ENCODE measurements at places on chromosomes 5 and 9. TPM values are rescaled to one million over a fixed set of nuclear protein-coding genes. Genes with fewer than 3 reads are reported as not detected.
A peak's percentile ranks its signal among the peaks of the same experiment; 100 is the strongest.

Gene NMUR2
- polyA plus RNA-seq: 0.14 TPM

Gene DIAPH1
- 21.2 TPM for polyA plus RNA-seq

Gene PDE6A
- polyA plus RNA-seq: 0.04 TPM

Gene C1QTNF3
- 109 TPM for polyA plus RNA-seq

Gene SLC34A1
- 0.49 TPM for polyA plus RNA-seq

Gene DNAI1
- polyA plus RNA-seq: 0.28 TPM

Gene FRRS1L
- 1.4 TPM for polyA plus RNA-seq

DNA sequence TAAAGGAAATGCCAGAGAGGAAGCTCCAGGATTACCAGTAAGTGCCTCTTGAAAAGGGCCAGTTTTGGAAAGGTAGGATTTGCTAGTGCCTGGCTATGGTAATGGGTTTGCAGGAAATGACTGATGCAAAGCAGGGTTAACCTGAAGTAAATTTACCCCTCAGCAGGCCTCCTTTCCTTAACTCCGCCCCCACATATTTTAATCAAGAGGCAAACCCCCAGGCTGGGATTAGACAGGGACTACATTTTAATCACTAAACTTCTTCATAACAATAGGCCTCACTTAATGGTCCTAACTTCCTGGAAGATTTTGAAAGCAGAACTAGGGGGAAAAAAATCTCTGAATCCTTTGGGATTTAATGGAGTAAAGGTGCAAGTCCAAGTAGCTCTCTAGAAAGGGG lies 10.2 kb upstream of the SLC1A3 start:
- no peak for DNase-seq

DNA sequence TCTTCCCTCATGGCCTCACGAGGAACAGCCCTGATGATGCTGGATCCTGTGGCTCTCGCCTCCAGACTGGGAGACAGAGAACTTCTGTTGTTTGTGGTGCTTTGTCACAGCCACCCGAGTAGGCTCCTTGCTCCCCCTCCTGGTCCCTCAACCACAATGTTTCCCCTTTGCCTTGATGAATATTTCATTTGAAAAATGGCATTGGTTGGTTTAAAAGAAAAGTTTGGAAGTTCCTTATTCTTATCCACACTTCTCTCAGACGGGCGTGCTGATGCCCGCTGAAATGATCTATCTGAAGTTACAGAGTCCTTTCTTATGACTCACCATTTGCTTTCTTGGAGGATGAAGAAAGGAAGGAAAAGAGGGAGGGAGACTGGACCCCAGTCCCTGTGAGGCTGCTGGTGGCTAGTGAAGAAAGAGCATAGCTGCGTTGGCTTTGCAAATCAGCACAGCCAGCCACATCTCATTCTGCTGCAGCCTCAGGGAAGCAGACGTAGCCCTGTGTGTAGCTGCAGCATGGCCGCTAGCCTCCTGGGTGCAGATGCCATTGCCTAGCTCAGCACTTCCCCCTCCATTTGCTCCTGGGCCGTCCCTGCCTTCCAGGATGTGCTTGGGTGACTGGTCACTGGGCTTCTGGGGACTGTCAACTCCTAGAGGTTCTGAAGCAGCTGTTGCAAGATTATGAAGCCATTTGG lies 185.9 kb downstream of the ERCC6L2 start:
- no peak for DNase-seq

GRCh38 chr5:172334196-172334595 lies 50.6 kb upstream of the UBTD2 start:
- no peak for DNase-seq

- DNase-seq: no peak
Measured at GRCh38 chr5:113387844-113388243, 46.9 kb downstream of the TSSK1B start.

DNA sequence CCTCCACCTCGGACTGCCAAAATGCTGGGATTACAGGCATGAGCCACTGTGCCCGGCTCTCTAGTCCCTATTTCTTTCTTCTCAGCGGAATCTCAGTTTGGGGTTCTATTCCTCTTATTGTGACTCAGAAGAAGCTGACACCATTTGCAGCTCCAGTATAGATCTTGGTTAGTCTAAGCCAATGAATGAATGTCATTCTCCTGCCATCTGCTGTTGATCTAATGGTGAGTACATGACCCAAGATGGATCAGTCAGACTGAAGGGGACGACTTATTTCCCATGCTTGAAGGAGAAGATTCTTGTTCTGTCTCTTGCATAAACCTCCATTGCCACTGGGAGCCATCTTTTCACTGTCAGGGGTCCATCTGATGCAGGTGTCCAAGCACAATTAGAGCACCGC lies 76.0 kb upstream of the KLF9 start:
- no peak for DNase-seq

- DNase-seq: peak; percentile 47
Measured at GRCh38 chr9:110745676-110746075, 77.1 kb downstream of the MUSK start.

- DNase-seq: no peak
Measured at GRCh38 chr5:72408603-72409002, 88.4 kb downstream of the PTCD2 start.

DNA sequence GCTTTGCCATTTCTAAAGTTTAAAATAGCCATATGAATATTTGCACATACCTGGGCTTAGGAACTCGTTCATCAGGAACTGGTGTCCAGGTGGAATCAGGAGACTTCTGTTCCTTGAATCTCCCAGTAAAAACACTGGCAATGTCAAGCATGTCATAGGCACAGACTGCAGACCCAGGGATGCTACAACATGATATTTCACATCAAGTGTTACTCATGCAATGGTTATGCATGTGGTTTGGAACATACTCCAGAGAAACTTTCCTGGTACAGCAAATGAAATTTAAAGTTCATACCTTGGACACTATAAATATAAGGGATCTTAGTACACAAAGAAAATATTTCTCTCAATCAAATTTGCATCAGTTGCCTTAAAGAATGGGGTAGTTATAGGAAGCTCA lies 92.2 kb downstream of the SEMA6A start:
- DNase-seq: no peak

DNA sequence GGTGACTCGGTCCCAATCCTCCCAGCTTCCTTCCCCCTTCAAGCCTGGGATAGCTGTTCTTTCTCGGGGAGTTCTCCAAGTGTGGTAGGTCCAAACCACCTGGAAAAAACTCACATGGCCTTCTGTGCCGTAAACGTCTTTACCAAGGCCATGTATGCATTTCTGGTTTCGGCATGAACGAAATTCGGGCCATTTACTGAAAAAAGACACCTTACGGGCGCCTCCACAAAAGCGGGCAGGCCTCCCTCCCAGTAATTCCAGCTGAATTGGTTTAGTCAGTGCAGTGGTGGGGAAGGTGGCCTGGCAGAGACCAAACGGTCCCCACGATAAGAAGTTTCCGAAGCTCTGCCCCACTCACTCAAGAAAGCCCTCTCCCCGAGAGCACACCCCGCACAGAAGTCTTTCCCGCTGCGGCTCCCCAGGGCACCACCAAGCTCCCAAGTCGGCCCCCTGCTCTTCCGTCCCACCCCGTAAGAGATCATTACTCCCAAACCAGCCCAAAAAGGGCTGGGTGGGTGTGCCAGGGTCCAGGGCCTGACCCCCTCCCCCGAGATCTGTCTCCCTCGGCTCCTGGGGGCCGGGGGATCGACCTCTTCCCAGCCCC lies 86.3 kb upstream of the MELK start:
- no peak for DNase-seq

DNA sequence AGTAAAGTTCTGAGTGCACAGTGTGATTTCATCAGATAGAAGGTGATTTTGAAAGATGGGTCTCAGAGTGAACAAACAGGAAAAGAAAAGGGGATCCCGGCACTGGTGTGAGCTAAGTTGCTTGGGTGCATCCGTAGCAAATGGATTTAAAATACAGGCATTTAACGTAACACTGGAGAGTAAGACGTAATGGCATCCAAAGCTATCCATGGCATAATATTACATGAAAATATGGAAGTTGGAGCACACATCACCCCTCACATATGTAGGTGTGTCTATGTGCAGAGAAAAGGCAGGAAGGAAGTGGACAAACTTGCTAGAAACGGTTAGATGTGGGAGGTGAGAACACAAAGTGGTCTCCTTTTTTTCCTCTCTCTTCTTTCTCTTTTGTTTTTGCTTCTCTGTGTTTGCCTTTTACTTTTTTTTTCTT lies 38.2 kb upstream of the SEMA4D start:
- no peak for DNase-seq

DNA sequence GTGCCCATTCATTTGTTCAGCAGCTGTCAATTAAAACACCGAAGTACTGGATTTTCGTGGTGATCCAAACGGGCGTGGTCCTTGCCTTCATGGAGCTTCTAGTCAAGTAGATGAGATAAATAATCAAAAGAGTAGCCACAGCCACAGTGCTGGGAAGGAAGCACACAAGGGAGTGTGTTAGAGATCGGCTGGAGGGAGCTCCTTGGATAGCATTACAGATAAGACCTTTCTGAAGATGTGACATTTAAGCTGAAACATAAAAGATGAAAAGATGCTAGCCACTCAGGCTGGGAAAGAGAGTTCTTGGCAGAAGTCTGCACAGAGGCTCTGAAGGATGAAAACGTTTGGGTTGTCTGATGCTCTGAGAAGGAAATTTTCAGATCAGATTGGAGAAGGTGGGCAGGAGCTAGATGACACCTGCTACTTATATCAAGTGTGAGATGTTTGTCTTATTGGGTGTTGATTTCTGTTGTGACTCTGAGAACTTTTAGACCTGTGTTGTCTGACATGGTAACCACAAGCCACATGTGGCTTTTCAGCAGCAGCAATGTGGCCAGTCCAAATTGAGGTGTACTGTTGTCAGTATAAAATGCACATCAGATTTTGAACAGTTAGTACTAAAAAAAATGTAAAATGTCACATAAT lies 123.9 kb downstream of the TLE4 start:
- DNase-seq: no peak

GRCh38 chr5:60497706-60498500 lies 202.1 kb downstream of the DEPDC1B start:
- no peak for DNase-seq

DNA sequence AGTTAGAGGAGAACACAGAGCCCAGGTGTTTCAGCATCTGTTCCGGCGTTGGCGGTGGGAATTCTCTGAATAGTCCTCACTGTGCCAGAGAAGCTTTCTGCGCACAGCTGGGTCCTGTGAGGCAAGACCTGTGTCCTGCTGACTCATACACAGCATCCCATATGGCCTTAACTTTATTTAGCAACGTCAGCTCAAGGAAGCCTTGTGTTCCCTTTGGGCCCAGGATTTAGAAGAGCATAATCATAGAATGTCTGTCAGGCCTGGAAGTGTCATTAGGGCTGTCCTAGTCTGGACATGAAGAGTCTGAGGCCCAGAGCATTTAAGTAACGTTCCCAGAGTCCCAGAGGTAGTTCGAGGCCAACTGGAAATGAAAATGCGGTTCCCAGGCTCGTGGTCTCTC lies 188.6 kb upstream of the DMRT1 start:
- DNase-seq: peak; percentile 66

- no peak for DNase-seq
Measured at GRCh38 chr9:89996773-89997172, 392.0 kb downstream of the GADD45G start.

DNA sequence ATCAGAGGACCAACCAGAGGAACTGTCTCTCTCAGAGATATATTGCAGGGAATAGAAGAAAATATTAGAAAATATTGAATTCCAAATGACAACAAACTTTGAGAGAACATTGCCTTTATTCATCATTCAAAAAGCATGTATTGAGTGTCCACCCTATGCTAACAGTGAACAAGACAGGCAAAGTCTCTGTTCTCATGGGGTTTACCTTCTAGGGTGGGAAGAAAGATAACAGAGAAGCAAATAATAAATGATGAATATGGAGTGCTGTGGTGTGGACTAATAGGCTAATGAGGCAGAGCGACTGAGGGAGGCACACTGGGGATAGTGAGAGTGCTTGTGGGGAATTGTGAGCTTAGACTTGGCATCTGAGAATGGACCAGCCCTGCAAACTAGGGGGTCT lies 43.4 kb upstream of the SHB start:
- no peak for DNase-seq

- DNase-seq: no peak
Measured at GRCh38 chr5:143413958-143414669, 10.6 kb upstream of the NR3C1 start.

- no peak for DNase-seq
Measured at GRCh38 chr9:134892221-134892620, 11.6 kb downstream of the FCN2 start.

- no peak for DNase-seq
Measured at GRCh38 chr5:170597109-170597751, 93.4 kb downstream of the KCNIP1 start.

- DNase-seq: no peak
Measured at GRCh38 chr5:174518512-174518911, 205.9 kb upstream of the MSX2 start.

DNA sequence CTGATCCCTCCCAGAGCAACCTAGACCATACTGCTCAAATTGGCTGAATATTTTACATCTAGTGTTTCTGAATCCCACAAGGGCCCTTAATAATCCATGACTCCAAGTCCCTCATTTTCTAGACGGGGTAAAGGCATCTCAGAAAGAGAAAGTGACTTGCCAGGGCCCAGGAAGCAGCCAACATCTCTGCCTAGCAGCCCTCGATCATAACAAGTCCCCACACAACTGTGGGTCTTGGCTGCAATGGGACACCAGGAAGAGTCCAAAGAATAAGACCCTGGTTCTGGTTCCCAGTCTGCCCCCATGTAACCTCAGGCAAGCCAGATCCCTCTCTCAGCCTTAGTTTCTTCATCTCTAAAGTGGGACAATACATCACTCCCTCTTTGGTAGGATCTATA lies 6.3 kb downstream of the ANXA6 start:
- no peak for DNase-seq

DNA sequence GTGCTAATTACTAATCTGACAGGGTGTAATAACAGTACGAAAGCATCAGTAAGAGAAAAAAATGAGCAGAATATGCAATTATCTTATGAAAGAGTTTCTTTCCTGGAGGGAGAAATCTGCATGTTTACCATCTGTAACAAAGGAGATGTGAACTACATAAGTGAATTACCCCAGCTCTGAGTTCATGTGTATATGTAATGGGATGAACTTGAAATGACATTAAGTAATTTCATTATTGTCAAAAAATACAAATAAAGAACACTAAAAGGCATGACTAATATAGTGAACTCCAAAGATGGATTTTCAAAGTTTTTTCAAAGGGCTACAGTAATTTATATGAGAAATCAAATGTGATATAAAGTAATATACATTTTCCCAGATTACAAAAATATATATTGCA lies 944.0 kb downstream of the MAT2B start:
- DNase-seq: no peak

DNA sequence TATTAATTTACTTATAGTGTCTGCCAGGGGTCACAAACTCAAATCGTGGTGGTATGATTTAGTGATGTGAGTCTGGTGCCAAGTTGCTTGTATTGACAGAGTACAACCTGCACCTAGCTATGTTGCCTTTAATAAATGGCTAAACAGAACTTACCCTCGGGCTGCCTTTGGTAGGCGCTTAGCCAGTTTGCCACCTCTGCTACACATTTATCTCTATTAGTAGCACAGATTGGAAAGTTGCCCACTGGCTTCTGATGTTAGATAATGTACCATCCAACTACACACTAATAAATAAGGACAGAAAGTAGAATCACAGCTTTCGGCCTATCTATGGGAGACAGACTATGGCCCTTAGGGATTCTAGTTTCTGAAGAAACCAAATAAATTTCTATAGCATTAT lies 368.4 kb downstream of the MAN2A1 start:
- no peak for DNase-seq

- no peak for DNase-seq
Measured at GRCh38 chr5:139574641-139575312, 13.6 kb downstream of the UBE2D2 start.
